Transverse colon (tissue), 4 donors: ENCODE measurements at places on chromosomes 2 and 18.

GRCh38 chr2:160077912-160078810 is 15.7 kb upstream of the PLA2R1 start:
- DNase-seq: no peak

DNA sequence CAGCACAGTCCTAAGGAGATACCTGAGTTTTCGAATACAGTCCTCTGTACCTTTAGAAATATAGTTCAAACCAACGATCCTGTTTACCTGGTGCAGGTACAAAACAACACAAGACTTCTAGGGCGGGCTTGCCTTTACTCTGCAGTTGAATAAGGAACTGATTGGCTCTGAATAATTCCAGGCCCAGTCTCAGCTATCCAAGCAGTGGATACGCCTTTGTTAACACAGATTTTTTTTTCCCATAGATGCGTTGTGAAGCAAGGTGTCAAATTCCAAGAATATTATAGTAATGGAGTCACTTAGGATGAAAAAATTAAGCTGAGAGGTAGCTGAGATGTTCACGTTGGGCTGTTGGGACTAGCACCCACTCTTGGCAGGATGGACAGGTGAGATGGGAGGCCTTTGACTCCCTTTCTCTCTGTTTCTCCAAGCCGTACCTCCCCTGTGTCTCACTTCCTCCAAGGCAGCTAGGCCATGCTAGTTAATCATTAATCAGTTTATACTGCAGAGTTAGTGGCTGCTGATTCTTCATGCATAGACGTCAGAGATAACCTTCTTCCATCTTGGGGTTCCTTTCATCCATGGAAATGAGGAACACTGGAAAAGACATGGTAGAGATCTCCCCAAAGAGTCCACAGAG is 380.8 kb upstream of the ACVR2A start:
- peak; percentile 14 for DNase-seq

GRCh38 chr18:21739604-21740537 is 721 bp upstream of the MIB1 start:
- DNase-seq: no peak

DNA sequence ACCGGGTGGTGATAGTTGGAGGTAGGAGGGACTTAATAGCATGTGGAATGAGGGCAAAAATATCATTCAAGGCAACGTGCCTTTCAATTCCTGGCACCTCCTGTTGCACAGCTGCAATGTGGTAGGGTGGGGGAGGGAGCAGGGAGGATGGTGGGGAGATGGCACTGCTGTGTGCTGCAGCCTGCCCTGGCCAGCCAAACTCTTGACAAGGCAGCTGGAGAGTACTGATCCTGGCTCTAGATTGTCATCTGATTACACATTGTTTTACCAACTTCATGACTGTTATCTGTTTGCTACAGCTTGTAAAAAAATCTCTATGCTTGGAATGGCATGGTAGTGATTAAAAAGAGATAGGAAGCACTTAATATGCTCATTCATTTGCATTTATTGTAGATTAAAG is 47.7 kb downstream of the PLCL1 start:
- DNase-seq: no peak

GRCh38 chr2:231294116-231294515 is 95.7 kb downstream of the ARMC9 start:
- no peak for DNase-seq
